ENCODE measurements at places on chromosomes 6 and 20.
A peak's percentile ranks its signal among the peaks of the same experiment; 100 is the strongest.

- no peak for DNase-seq
Measured at GRCh38 chr20:50055524-50056083, 57.3 kb downstream of the UBE2V1 start.

DNA sequence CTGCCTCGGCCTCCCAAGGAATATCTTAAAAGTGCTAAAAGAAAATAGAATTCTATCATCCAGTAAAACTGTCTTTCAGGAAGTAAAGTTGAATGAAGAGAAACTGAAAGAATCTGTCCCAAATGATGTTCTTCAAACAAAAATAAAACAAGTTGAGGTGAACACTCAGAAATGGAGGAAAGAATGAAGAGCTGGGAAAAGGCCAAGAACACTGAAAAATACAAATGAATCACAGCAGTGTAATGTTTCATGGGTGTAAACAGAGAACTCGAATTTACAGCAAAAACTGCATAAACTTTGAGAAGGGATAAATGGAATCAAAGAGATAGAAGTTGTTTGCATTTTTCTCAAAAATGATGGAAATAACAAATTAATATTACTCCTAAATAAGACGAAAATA lies 317.3 kb downstream of the TAF4 start:
- DNase-seq: no peak

DNA sequence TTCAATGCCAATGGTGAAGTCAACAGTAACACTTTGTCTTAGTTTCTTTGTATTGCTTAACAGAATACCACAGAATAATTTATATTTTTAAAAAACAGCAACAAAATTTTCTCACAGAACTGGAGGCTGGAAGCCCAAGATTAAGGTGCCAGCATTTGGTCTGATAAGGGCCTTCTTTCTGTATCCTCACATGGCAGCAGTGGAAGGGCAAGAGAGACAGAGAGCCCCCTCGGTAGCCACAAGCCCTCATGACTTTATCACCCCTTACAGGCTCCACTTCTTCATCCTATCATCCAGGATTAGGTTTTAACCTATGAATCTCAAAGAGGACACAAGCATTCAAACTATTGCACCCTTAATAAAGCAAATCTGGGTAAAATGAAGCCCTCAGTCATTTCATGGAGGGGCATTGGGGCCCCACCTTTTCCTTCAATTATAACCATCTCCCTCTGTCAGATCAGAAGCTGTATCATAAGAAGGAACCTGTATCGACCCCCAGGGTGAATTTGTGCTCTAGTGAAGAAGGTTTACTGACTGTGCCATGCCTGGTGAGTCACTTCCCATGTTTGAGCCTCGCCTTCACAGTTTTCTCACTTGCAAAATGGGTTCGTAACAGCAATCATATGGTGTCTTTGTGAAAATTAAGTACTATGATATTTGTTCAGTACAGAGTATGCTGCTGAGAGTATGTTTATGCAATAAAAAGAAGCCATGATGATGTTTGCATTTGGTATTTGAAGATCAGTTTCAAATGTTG lies 178.2 kb downstream of the LRFN2 start:
- no peak for DNase-seq

- DNase-seq: no peak
Measured at GRCh38 chr6:150547502-150548222, 52.0 kb upstream of the PLEKHG1 start.

DNA sequence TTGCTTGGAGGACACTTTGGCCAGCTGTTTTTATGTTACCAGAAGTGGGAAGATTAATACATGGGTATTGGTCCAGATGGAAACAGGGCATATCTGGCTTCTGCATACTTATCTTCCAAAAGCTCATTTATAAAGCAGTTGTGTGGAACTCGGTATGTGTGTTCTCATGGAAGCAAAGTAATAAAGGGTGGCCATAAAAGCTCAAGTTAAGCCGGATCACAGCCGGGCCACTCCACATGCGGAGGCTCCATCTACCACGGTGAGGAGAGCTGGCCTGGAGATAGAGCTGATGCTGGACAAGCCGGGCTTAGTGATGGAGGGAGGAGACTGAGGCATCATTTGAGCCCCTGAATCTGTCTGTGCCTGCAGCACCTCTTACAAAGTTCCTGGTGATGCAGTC lies 38.6 kb upstream of the KIF16B start:
- no peak for DNase-seq

DNA sequence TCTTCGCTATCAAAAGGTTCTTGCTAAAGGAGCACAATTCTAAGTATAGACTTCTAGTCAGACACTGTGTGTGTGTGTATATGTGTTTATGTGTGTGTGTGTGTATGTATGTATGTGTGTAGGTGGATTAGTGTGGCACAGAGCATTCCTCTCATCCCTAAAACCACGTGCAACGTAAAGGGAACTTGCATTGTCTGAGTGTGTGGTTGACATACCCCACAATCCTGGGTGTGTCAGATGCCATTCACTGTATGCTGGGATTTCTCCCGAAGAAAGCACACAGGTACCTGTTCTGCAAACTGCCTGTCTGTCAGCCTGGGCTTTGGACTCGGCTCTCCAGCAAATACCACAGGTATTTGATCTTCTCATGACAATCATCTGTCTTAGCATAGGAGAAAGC lies 42.3 kb upstream of the TBC1D7 start:
- no peak for DNase-seq

DNA sequence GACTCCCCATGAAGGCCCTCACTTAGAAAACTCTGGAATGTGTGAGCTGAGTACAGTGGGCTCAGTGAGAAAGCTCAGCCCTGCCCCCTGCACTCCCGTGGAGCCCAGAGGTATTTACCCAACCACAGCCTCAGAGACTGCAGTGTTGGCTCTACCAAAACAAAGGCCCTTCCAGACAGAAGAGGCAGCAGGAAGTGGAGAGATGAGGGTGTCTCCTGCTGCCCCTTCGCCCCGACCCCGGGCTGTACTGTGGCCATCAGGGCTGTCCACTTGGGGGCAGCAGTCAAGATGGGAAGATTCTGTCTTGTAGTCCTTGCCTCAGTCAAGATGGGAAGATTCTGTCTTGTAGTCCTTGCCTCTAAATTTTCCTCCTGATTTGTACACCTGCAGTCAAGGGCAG lies 341.3 kb downstream of the TAF4 start:
- peak; percentile 49 for DNase-seq

- no peak for DNase-seq
Measured at GRCh38 chr6:156762547-156762946, 14.6 kb upstream of the ARID1B start.

GRCh38 chr20:13554706-13555105 lies 84.0 kb downstream of the TASP1 start:
- no peak for DNase-seq

- DNase-seq: no peak
Measured at GRCh38 chr20:38181207-38181801, 16.2 kb upstream of the TGM2 start.

GRCh38 chr20:42483730-42484303 lies 705.9 kb downstream of the PTPRT start:
- DNase-seq: no peak

- DNase-seq: no peak
Measured at GRCh38 chr6:6660339-6661045, 72.0 kb downstream of the LY86 start.

GRCh38 chr6:10347561-10348327 lies 67.1 kb downstream of the TFAP2A start:
- no peak for DNase-seq

DNA sequence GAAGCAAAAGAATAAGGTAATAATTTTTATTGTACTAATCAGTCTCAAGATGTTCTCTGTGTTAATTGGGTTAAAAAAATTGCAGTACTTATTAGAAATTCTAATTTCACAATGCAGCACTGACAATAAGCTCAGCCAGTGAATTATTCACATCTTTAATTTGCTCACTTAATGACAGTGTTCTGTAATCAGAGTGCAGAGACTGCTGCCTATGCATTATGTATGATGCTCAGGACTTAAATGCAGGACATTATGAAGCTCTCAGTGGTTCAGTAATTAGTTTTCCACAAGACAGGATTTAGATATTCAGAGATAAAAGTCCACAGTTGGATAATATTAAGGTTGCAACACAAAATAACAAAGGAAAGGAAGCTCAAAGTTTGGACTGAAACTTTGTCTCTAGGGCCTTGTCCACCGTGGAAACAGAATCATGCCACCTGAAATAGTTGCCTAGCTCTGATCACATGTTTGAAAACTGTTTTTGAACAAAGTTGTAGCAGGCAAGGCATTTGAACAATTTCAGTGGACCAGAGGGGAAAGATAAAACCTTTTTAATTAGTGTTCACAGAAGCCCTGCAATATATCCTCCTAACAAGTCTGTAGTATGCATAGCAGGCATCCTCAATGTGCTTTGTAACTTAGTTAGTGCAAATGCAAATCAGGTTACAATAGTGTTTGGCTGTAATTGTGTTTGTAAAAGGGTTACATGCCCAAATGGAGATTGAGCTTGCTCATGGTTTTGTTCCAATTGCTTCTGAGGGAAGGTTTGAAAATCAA lies 23.7 kb upstream of the MMS22L start:
- no peak for DNase-seq

- DNase-seq: no peak
Measured at GRCh38 chr20:13180986-13181889, 39.8 kb upstream of the ISM1 start.

GRCh38 chr20:34122274-34122980 lies 10.4 kb upstream of the EIF2S2 start:
- DNase-seq: no peak

DNA sequence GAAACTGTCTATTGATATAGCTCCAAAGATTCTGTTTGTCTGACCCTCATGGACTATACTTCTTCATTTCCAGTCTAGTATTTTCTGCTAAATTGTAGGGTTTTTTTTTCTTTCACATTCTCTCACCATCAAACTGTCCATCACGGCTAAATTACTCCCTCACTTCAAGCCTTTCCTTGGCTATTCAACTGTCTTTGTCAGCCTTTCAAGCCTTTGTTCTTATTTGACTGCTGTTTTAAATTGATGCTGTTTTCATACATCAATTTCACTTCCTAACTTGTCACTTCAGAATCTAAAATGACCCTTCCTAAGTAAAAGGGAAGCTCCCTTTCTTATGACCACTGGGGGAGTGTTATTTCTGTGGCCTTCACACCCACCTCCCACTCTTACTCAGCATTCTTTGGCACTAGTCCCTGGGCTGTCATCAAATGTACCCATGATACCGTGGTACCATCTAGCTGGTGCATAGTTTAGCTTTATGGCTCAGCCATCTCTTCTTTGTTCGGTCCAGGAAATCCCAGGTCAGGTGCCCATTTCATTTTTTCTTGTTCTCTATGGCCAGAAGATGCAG lies 8.6 kb downstream of the GJA1 start:
- DNase-seq: no peak

DNA sequence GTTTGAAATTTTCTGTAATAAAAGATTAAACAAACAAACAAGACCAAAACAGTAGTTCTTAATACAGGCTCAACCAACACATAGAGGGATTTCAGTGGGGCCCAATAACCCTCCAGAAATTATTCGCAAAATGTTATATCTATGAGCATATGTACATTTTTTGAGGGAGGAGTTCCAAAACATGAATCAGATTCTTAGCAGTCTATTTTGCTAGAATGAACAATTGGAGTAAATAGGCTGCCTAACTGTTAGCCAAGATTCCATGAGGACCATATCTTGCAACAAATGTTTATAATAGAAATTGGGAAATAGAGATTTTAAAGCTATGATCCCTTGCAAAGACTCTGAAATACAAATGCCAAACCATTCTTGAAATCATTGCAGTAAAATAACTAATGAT lies 186.3 kb downstream of the AKAP7 start:
- DNase-seq: no peak

GRCh38 chr6:27868311-27868710 lies 43.9 kb downstream of the OR2B2 start:
- no peak for DNase-seq

DNA sequence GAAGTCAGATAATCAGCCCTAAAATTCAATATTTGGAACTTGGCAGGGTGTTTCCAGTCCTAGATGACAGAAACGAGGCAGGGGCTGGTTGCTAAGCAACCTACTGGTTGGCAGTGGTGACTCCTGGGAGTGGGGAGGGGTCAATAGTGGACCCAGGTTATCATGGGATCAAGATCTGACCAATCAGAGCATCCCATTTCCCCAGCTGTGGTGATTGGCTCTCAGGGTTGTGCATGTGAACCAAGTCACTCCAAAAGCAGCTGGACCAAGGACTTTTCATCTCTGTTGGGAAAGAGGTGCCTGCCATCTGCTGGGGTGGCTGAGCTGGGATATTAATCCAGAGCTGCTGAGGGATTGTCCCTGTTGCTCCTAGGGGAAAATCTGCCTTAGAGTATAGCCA lies 253.4 kb downstream of the PREX1 start:
- no peak for DNase-seq

GRCh38 chr6:96420294-96420693 lies 101.3 kb upstream of the UFL1 start:
- DNase-seq: no peak

- DNase-seq: peak; percentile 24
Measured at GRCh38 chr20:2130062-2130591, 28.5 kb downstream of the STK35 start.

DNA sequence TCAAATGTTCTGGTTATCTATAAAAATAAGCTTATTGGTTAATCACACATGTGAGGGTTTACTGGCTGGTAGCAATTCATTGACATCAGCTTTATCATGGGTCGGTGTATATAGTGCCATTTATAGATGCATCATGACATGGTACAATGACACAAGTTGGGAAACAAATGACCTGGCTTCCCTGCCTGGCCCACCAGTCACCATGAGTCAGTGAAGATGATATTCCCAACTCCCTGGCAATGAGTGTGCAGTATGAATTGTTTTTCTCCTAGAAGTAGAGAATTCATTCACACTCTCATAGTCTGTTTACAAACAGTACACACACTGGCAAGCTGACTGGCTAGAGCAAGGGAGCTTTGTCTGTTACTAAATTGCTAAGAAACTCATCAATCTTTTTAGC lies 37.2 kb upstream of the CALHM6 start:
- DNase-seq: no peak

DNA sequence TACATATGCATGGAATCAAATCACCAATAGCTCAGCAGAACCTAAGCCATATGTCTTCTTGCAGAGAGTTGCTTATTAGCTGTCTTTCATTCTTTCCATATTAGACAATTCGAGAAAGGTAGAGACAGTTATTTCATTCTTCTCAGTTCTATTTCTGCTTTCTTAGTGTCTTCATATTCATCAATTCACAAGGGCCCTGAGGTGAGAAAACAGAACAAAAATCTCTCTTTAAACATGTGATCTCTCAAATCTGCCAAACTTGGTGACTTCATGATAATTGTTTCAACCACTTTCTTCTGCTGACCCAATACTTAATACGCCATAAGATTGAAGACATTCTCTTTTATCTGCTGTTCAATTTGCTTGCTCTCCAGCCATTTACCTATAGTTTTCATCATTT lies 229.7 kb upstream of the MARCKS start:
- DNase-seq: no peak

DNA sequence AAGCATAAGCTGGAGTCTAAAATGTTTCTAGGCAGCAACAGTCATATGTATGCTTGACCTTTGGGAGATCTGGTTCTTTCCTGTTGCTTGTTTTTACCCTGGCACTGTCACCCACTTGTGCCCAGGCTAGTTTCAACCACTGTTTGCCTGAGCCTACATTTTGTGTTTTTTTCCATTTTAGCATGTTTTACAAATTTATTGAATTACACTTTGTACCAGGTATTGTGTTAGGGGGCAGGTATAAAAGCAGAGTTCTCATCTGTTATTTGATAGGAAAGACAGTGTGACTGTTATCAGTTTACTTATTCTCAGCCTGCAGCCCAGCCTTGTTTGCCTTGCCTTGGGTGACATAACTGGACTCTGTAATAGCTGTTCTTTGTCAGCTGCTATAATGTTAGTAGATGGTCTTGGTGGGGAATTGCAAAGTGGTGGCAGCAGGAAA lies 147.0 kb downstream of the CDKAL1 start:
- DNase-seq: no peak
